ENCODE measurements at places on chromosomes 4 and X.

GRCh38 chr4:169342159-169342860 lies 71.6 kb upstream of the SH3RF1 start:
- DNase-seq = no peak

DNA sequence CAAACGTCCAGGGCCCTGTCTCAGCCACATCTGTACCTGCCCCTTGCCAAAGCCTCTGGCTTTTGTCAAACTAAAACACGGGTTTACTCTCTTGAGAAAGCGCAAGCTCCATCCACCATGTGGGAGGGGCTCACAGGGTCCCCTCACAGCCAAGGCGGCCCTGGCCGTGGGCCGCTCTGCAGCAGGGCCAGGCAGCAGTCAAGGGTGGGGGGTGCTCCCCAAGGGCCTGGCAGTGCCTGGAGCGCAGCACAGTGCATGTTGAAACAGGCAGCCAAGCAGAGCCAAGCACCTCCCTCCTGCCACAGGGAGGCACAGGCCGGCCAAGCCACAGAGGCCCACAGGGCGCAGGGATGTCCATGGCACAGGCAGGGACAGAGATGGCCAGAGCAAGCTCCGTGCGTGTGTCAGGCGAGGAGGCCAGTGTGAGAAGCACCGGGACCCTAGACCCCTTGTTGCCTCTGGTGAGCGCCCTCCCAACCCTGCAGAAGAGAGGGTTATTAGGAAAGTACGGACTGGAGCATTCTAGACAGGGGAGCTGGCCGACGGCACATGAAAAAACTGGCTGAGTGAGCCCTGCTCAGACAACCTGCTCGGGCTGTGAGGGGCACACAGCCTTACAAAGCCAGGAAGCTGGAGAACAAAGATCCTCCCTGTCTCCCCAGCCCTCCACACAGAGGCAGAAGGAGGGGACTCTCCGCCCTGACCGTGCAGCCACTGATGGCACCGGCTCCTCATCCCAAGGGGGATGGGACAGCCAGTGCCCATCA lies 39.0 kb downstream of the FAM53A start:
- DNase-seq = no peak

DNA sequence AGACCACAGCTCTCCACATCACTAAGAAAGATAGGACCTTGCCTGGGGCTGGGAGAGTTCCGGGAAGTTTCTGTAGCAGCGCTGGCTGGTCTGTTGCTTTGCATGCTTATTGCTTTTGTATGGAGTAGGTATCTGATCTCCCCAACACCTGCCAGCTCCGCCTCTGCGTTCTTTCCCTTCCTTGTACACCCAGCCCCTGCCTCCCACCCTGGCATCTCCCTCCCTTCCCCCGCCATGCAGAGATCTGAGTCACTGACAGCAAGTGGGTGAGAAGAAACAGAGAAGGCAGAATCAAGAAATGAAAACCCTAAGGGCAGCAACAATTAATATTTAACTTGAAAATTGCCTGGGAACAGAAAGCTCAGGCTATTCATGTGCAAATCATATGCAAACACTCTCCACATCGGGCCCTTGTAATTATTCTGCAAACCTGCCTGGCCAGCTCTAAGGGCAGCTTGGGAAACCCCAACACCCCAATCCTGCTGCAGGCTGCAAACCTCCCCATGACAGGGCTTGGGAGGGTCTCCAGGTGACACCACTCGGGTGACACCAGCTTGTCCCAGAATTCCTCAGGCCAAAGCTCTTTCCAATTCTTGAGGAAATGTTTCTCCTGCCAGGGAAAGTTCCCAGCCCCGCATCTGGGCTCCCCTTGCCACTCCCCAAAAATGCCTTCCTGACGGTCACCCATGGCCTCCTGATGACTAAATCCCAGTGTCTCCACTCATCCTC lies 257.2 kb downstream of the FBXW7 start:
- no peak for DNase-seq

GRCh38 chrX:21004835-21005234 lies 369.4 kb upstream of the CNKSR2 start:
- no peak for DNase-seq

- no peak for DNase-seq
These were observed 191.8 kb downstream of the GPC3 start for GRCh38 chrX:133793626-133794025.

GRCh38 chr4:123516576-123516975 lies 120.0 kb downstream of the SPRY1 start:
- DNase-seq = no peak

DNA sequence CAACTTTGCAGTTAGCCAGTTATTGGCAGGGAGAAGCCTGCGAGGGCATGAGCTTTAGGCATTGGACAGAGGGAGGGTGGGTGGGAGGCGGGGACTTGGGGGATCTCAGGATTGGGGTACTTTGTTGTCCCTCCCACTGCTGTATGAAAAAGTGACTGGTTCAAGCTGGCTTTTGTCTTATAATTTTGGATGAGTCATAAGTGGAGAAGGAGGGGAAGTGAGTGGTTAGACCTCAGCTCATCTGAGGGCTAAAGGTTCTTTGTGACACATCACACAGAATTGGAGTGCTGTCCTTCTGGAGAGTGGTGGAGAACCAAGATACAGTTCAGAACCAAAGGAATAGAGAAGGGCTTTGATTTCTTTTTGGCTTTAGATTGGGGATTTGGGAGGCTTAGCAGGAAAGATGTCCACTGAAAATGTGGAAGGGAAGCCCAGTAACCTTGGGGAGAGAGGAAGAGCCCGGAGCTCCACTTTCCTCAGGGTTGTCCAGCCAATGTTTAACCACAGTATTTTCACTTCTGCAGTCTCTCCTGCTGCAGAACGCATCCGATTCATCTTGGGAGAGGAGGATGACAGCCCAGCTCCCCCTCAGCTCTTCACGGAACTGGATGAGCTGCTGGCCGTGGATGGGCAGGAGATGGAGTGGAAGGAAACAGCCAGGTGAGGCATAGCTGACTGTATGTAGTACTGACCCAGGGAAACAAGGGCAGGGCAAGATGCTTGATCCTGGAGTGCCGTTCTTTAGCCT lies at the start of gene SLC4A4:
Gene SLC4A4, plus strand, starts transcription at position 175 of the 748 bp plus-strand sequence.
- DNase-seq = no peak

DNA sequence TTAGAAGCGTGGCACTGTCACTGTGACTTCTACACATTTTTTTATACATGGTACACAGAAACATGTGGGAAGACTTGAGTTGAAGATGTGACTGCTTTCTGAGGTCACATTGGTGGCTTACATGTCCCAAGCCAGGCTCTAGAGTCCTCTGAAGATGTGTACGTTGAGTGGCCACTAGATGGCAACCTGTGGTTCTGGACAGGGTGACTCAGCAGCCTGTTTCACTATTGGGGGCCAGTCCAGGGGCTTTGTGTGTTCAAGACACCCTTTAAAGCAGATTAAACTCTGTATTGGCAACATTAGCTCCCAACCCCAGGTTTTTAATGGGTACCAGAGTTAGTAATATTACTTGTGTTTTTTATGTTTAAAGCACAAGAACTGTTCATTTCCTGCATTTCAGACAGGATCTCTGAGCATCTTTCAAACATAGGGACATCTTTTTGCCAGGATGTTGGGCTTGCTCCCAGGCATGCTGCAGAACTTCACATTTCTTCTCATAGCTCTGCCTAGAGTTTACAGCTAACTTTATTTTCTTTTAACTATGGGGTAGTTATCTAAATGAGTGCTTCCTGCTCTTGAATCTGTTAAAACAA lies 53.0 kb downstream of the DCUN1D4 start:
- DNase-seq = peak; percentile 17

DNA sequence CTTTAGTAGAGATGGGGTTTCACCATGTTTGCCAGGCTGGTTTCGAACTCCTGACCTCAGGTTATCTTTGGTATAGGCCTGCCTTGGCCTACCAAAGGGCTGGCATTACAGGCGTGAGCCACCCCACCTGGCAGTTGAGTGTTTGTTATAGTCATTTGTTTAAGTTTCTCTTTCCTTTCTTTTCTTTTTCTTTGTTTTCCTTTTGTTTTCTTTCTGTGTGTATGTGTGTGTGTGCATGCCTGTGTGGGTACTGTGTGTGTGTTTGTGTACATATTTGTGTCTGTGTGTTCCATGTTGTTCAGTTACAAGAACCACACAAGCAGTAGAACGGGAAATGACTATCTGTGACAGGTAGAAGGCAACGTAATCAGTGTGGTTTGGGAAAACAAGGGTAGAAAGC lies 624.9 kb downstream of the FSTL5 start:
- no peak for DNase-seq

- no peak for DNase-seq
These were observed 58.5 kb upstream of the ARSJ start for GRCh38 chr4:114037988-114038387.

DNA sequence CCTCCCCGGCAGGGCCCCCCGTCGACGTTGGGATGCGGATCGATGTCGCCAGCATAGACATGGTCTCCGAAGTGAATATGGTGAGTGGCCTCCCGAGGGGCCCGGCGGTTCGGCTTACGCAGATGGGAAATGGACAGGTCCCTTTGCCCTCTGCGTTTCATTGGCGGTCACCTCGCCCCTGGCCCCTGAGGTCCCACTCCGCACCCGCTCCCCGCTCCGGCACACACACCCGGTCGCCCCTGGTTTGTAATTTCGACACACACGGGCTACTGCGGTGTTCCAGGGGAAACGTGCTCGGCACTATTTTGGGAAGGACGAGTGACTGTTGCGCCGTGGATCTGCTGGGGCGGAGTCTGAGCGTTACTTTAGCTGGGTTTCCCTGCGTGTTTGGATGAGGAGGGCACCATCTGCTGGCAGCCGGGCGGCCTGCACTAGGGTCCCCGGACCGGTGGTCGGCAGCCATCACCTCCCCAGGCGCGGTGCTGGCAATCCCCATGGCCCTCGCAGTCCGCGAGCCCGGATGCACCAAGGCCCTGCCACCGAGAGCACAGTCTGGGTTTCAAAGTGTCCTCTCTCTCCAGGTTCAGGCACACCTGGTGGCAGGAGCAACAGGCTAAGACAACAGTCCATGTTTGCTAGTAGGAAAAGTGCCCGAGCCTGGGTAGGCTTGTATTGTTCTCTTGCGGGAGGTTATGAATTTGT lies 1.2 kb downstream of the GABRB1 start:
- DNase-seq = no peak

- DNase-seq = no peak
These were observed 45.9 kb upstream of the ZNF827 start for GRCh38 chr4:145984563-145984962.

GRCh38 chrX:144335402-144335801 lies 451.5 kb downstream of the UBE2NL start:
- no peak for DNase-seq

GRCh38 chr4:114252499-114252898 lies 273.1 kb upstream of the ARSJ start:
- DNase-seq = no peak

DNA sequence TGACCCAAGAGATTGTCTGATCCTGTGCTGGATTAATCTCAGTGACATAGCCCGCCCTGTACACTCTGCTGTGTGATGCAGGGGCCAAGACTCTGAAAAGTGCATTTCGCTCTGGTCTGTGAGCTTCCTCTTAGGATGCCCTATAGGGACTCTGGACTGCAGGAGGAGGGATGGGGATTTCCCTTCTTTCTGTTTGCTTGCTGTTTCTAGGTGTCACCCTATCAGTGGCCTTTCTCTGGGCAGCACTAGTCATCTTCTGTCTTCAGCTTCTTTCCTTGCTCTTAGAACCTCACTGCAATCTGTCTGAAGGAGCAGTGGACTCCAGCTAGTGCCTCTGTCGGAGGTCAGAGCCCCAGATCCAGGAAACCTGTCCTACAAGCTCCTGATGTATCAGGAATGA lies 34.5 kb upstream of the SCRG1 start:
- DNase-seq = no peak

DNA sequence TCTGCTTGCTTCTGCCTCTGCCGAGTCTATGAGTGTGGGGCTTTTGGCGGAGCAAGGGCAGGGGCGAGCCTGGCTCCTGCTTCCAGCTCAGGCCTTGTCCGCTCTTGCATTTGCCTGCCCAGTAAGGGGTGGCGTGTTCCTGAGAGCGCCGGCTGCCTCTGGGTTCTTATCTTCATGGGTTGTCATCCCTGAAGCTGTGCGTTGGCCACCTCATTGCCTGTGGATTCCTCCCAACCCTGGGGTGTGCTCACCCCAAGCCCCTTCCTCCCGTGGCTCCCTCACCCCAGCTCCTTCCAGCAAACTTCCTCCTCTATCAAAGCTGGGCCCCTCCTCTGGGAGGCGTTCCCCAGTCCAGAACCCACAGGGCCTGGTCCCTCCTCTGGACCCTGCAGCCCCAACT lies 17.5 kb downstream of the SH3BP2 start:
- no peak for DNase-seq

GRCh38 chr4:103720661-103721060 lies 876 bp upstream of the TACR3 start:
- DNase-seq = no peak

DNA sequence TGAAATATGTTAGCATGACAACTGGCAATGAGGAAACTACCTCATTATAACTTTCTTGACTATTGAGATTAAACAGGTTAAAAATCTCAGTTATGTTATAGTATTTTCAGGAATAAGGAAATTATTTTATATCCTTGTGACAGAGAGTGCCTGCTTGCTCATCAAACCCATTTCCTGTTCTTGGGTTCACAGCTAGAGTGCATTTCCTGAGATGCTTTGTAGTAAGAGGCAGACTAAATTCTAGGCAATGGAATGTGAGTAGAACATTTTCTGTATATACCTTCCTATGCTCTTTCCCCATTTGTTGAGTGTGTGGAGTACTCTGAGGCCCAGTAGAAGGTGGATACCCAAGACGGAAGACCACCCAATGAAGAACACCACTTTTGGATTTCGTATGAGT lies 96.9 kb upstream of the CASK start:
- no peak for DNase-seq

DNA sequence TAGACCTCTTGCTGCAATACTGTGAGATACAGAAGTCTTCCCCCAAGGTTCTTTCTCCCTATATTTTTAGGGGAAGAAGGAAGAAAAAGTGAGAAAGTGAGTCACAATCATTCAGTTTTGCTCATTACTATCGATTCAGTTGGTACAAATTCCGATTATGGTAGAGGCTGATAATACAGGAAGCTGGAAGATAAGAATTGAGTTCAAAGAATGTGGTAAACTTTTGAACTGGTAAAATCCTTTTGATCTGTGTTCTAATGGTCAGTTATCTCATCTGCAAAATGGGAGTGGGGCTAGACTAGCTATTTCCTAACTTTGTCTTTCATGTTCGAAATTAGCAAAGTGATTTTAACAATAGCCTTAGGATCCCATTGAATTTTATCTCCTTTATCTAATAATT lies 101.4 kb upstream of the FAT1 start:
- no peak for DNase-seq

GRCh38 chr4:173685831-173686210 lies 155.8 kb upstream of the HAND2 start:
- no peak for DNase-seq

- DNase-seq = no peak
These were observed 55.6 kb downstream of the CLCN4 start for GRCh38 chrX:10212395-10212794.

DNA sequence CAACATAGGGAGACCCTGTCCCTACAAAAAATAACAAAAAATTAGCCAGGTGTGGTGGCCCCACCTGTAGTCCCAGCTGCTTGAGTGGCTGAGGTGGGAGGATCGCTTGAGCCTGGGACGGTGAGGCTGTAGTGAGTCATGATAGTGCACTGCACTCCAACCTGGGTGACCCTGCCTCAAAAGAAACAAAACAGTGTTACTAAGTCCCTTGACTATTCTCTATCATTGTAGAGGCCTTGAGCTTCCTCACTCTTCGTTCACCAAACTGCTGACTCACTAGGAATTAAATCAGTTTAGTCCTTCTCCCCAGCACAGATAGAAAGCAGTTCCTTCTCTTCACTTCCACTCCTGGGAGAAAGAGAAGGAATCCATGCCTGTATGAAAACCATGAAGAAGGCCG lies 14.5 kb downstream of the CDS1 start:
- no peak for DNase-seq

- no peak for DNase-seq
These were observed 10.4 kb downstream of the OGT start for GRCh38 chrX:71543316-71543715.

- DNase-seq = no peak
These were observed at the start of gene IRS4 for GRCh38 chrX:108736509-108737479. Gene IRS4 (minus strand): TSS chrX:108736563.
